ENCODE measurements at places on chromosomes 1 and 21.

DNA sequence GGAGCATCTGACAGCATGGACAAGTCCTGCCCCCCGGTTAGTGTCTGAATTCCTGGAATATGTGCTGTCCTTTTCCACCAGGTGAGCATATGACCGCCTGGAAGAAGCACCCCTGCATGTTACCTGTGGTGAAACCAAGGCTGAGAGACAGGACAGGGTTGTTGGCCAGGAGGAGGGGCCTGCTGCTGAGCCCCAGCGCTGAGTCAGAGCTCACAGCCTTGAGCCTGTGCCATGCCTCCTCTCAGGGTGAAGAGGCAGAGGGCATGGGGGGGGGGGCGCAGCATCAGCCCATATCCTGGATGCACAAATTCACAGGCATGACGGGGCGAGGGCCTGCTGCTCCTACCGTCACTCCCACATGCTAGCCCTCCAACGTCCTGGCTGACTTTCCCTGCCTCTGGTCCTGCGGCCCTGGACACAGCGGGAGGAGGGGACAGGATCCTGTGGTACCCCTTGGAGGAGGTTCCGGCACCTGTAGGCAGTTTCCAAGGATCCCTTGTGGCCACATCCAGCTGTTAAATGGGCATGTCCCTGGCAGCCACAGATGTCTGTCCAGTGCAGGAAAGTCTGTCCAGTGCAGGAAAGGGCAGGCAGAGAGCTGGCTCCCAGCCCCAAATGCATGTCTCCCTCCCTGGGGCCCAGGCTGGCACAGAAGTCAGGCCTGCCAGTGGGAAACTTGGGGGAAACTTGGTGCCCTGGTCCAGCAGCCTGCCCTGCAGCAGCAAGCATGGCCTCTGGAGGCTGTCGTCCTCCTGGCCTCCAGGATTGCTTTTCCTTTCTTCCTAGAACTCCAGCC, 23.9 kb downstream of the TTC34 start:
- no peak for DNase-seq

GRCh38 chr1:222557148-222557547, 9.2 kb upstream of the HHIPL2 start:
- no peak for DNase-seq

DNA sequence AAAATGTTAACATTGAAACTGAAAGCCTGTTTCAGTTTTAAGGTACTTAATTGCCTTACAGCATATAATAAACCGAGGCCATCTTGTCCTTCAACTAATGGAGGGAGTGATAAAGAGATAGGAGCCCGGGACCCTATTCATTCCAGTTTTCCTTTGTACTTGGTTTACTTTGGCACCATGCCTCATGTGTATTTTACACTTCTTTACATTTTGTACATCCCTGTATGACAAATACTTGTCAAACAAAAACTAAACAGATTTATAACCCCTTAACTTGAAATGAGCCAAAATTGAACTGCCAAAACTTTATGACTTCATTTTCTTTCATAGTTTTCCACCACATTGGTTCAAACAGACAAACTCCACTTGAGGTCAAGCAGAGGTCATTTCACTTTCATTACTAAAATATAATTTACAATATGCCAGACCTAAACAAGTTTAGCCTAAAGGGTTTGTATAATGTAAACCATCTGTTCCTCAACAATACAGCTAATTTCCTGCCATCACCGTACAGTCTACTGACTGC, 30.9 kb upstream of the UBE2U start:
- DNase-seq = no peak

DNA sequence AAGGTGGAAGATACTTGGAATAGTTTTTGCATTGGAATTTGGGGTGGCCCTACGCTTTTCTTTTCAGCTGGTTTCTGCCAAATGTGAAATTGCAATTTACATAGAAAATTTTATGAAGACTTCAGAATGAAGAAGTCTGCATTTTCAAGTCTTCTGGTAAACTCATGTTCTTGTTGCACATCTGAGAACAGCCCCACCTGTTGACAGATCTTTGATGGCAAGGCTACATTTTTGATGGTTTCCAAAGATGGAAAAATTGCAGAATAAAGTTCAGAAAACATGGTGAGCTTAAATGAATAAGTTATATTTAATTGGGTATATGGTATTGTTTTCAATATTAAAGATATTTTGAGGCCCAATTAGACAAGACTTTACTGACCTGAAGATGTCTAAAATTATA, 25.4 kb downstream of the OLFM3 start:
- DNase-seq = no peak

DNA sequence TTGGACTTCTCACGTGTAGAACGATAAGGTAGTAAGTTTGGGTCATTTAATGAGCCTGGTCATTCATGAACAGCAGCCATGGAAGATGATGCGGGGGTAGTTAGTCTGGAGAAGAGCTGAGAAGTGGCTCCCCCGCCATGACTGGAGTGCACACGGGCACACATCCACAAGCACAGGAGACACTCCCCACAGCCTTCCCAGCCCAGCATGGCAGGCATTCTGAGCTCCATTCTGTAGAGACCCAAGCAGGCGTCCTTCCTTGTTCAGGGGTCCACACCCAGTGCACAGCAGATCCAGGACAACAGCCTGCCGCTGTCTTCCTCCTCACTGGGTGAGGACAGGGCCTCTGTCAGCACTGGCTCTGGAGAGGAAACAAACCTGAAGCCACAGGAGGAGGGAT, 57.0 kb downstream of the SCCPDH start:
- DNase-seq = no peak

- no peak for DNase-seq
Measured at GRCh38 chr1:235297579-235297978, 30.4 kb downstream of the ARID4B start.

- DNase-seq = no peak
Measured at GRCh38 chr1:54883349-54884102, 3.5 kb downstream of the DHCR24 start.

DNA sequence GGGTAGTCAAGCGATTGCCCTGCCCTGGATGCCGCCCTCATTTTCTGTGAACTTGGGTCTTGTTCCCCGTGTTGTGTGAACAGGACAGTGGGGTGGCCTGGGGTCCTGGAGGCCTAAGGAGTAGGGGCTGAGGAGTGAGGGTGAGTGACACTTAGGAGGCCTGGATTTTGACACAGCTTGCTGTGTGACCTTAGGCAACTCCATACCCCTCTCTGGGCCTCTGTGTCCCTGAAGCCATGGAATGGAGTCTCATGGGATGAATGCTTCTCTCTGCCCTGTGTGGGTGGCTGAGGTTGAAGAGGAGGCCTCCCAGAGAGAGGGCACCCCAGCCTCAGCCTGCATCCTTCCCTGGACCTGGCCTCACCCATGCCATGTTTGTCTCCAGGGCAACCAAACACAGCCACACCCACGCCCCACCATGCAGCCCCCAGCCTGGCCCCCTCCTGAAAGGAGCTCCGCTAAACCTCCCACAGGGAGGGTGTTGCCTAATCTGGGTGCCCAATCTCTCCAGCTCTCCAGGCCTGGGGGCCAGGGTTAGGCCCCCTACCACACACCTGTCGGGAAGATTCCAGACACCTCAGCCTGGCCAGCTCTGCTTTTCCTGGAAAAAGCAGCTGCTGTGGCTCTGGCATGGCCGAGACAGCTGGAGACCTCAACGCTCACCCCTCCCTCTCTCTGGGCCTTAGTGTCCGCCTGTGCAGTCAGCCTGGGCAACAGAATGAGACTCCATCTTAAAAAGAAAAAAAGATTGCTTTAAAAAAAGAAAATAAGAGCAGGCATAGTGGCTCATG, 9.9 kb downstream of the MYOM3 start:
- DNase-seq = no peak

DNA sequence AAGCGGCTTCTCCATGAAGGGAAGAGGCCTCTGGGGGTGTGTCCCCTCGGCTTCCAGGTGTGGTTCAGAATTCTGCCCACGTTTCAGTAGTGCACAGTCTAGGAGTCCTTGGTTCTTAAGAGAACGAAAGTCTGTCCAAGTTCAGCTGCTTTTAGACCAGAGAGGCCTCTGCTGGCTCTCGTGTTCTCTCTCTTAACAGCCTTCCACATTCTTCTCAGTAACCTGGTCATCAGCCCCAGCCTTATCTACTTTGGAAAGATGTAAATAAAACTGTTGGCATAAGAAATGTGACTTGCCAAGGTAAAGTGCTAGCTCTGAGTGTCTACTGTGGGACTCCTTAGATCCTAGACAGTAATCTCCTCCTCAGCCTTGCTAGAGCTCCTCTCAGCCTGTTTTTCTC, 15.3 kb upstream of the STUM start:
- no peak for DNase-seq

DNA sequence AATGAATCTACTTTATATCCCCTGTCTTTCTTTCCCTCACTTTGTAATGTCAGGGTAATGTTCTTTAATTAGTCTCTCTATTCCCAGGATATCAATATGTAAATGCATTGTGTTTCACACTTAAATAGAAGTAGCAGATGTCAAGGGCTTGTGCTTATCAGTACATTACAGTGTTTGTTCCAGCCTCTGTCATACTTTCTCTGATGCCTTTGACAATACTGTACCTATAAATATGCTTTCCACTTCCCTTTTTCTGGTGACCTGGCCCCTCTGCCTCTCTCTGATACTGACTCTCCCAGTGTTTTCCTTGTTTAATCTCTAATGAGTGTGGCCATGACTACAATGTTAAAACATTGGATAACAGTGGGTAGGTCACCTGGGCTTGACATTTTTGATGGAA, 862.0 kb upstream of the NEGR1 start:
- DNase-seq = no peak

DNA sequence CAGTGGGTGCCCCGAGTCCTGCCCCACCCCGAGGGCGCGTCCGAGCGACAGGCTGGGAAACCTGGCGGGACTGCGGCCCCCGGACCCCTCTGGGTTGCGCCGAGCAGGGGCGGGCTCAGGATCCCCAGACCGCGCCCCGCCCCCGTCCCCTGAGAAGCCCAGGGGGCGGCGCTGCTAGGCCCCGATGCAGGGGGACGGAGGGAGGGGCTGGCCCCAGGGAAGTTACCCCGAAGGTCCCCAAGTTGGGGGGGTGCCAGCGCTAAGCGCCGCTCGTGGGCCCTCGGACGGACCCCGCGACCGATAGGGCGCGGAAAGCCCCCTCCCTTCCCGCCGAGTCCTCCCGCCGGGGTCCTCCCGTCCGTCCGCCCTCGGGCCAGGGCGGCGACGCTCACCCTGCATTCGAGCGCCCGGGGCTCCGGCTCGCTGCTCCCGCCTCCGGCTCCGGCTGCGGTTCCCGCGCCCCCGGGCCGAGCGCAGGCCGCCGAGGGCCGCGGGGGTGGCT, 414 bp downstream of the GPR153 start:
- DNase-seq = no peak

Measured in T-helper 1 cell (primary cell).